ENCODE measurements at places on chromosomes 3 and 15. TPM values are rescaled to one million over a fixed set of nuclear protein-coding genes. Genes with fewer than 3 reads are reported as not detected.

Gene B3GALNT1
- polyA plus RNA-seq = 10.7 TPM

Gene CHRFAM7A
- polyA plus RNA-seq = 0.44 TPM

Gene POLQ
- 0.11 TPM for polyA plus RNA-seq

Gene ANKRD28
- polyA plus RNA-seq = 12.6 TPM

Gene FSTL1
- polyA plus RNA-seq = 445 TPM

Gene PLSCR2
- not detected for polyA plus RNA-seq

Data from urinary bladder (tissue), 4 donors.